ENCODE measurements at places on chromosomes 12 and 14.

GRCh38 chr14:99626041-99626648 is 18.8 kb upstream of the HHIPL1 start:
- no peak for DNase-seq
- no peak overlapping the region for H3K4me3 ChIP-seq
- no peak overlapping the region for H3K27ac ChIP-seq

- no peaks in the 10 kb centered on the region for H3K27me3 ChIP-seq
- H3K27ac ChIP-seq, result no peak overlapping the region
- H3K4me3 ChIP-seq, result no peak overlapping the region
- peaks cover 77% of the 10 kb centered on the region for H3K36me3 ChIP-seq
Observed at GRCh38 chr14:94059998-94060397, 21.0 kb downstream of the DDX24 start.

DNA sequence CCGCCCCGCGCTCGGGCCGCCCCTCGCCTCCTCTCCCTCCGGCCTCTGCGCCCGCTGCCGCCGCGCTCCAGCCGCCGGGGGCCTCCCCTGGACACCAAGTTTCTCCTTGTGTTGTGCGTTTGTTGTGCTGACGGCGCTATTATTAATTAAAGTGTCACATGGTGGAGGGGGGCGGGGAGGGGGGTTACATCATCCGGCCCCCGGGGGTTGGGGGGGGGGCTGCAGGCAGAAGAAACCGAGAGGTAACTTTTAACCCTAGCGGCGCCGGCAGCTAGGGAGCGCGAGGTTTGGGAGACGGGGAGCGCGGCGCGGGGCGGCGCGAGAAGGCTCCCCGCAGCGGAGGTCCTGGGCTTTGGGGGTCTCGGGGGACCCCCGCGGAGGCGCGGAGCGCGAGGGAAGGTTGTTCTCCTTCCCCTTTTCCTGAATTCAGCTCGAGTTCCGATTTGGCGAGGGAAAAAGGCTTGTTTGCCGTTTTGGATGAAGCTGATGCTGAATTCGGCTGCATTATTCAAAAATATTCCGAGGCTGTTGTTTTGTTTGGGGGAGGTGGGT is at the start of gene HRK:
TSS of gene HRK (minus strand) at position 117 of the 552 bp plus-strand sequence. CDS start 134 bp downstream, outside the sequence.
- no peaks in the 10 kb centered on the region for H3K36me3 ChIP-seq
- H3K27ac ChIP-seq, result no peak within 1 kb of the TSS
- no peak for DNase-seq
- H3K4me1 ChIP-seq, result peaks cover 26% of the 10 kb centered on the region
- peak within 1 kb of the TSS; percentile 58 for H3K4me3 ChIP-seq
- H3K27me3 ChIP-seq, result peaks cover 85% of the 10 kb centered on the region

GRCh38 chr14:78758333-78758732 is 588.2 kb downstream of the NRXN3 start:
- DNase-seq, result no peak
- H3K4me1 ChIP-seq, result no peaks in the 10 kb centered on the region
- H3K27me3 ChIP-seq, result no peaks in the 10 kb centered on the region
- H3K4me3 ChIP-seq, result no peak overlapping the region
